ENCODE measurements at places on chromosomes 2 and 18. TPM values are rescaled to one million over a fixed set of nuclear protein-coding genes. Genes with fewer than 3 reads are reported as not detected.

DNA sequence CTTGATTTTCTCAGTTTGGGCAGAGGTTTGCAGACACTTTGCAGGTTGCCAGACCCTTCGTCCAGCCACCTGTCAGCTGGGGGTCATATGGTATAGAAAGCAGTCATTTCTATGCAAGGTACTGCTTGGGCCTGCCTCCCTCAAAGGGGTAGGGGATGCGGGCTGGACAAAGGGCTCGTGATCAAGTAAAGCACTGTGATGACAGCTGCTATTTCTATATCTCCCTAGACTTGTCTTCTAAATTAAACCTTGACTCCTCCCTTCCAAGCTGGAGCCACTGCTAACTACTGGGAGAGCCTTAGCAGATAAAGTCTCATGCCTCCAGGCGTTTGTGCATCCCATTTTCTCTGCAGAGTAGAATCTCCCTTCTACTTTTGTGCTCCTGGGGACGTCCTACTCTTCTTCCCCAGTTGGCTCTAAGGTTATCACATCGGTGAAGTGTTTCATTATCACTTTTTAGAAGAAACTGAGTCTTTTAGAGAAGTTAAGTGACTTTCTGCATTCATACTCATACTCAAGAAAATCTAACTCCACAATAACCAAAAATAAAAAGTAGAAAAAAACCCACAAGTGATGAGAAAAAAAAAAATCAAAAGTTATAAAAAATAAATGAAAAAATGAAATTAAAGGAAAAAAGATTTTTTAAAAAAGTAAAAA lies 710 bp upstream of the XRCC5 start:
- H3K4me1 ChIP-seq, result peaks cover 36% of the 10 kb centered on the region
- peaks cover 23% of the 10 kb centered on the region for H3K36me3 ChIP-seq
- no peak for DNase-seq
- peak overlapping the region; percentile 92 for H3K4me3 ChIP-seq

GRCh38 chr18:4405965-4406364 lies 49.1 kb downstream of the DLGAP1 start:
- H3K4me3 ChIP-seq, result no peak overlapping the region
- no peak for DNase-seq
- H3K36me3 ChIP-seq, result no peaks in the 10 kb centered on the region
- no peaks in the 10 kb centered on the region for H3K27me3 ChIP-seq
- H3K4me1 ChIP-seq, result no peaks in the 10 kb centered on the region

DNA sequence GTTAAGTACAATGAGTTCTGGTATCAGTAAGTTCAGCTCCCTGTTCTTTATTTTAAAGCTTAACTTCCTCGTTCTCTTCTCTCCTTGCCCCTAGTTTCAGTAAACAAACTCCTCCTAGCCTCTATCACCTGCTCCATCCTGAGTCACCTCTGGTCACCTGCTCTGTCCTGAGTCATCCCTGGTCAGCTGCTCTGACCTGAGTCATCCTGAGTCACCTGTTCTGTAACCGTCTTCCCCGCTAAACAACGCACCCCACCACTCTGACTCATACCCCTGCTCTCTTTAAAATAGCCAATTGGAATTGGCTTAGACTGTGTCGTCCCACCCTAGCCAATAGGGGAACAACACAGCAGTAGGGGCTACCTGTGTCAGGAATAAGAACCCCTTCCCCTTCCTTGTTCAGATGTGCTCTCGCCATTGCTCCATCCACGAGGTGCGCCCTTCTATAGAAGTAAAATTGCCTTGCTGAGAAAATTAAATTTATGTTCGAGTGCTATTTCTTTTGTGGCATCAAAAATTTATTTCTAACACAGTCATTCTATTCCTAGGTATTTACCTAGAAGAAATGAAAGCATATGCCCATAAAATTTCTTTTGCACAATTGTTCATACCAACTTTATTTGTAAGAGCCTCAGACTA lies 24.9 kb upstream of the RMND5A start:
- DNase-seq, result no peak
- H3K36me3 ChIP-seq, result no peaks in the 10 kb centered on the region
- H3K27me3 ChIP-seq, result no peaks in the 10 kb centered on the region

GRCh38 chr2:176187200-176187898 lies 1.1 kb upstream of the HOXD1 start:
- H3K4me3 ChIP-seq, result peak overlapping the region; percentile 62
- DNase-seq, result no peak
- no peaks in the 10 kb centered on the region for H3K36me3 ChIP-seq
- peaks cover 82% of the 10 kb centered on the region for H3K27me3 ChIP-seq

GRCh38 chr2:38390947-38391346 lies 13.9 kb upstream of the ATL2 start:
- no peaks in the 10 kb centered on the region for H3K36me3 ChIP-seq
- no peak overlapping the region for H3K27ac ChIP-seq
- H3K27me3 ChIP-seq, result no peaks in the 10 kb centered on the region
- H3K4me1 ChIP-seq, result peaks cover 15% of the 10 kb centered on the region
- H3K4me3 ChIP-seq, result no peak overlapping the region
- no peak for DNase-seq

DNA sequence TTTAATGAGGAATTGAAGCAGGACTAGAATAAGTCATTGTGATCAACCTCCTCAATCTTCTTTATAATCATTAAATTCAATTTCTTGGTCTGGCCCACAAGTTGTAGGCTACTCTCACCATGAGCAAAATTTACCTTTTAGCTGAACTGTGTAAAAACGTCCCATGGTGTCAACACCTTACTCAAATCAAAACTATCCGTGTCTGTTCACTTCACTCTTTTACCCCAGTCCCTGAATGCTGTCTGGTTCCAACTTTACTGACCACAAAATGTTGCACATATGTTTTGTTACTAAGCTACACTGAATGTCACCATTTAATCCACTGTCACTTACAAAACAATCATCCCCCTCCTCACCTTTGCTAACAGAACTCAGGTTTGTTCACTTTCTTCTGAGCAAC lies 951.6 kb upstream of the SLC39A10 start:
- no peak overlapping the region for H3K4me3 ChIP-seq
- H3K36me3 ChIP-seq, result no peaks in the 10 kb centered on the region
- H3K27ac ChIP-seq, result no peak overlapping the region
- H3K4me1 ChIP-seq, result no peaks in the 10 kb centered on the region

DNA sequence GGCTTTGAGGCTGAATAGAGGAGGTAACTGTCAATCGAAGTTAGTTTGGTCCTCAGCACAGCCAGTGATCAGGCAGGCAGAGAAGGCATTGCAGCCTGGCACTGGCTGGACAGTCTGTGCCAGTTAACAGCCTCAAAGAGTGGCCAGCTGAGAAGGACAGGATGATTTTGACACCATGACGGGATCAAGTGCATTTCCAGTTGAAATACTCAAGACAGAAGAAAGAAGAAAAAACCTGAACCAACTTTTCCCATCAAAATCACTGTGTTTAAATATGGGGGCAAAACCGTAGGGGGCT lies 96.7 kb upstream of the ZCCHC2 start:
- no peaks in the 10 kb centered on the region for H3K27me3 ChIP-seq
- no peaks in the 10 kb centered on the region for H3K36me3 ChIP-seq
- DNase-seq, result no peak
- peaks cover 13% of the 10 kb centered on the region for H3K4me1 ChIP-seq
- H3K4me3 ChIP-seq, result no peak overlapping the region

DNA sequence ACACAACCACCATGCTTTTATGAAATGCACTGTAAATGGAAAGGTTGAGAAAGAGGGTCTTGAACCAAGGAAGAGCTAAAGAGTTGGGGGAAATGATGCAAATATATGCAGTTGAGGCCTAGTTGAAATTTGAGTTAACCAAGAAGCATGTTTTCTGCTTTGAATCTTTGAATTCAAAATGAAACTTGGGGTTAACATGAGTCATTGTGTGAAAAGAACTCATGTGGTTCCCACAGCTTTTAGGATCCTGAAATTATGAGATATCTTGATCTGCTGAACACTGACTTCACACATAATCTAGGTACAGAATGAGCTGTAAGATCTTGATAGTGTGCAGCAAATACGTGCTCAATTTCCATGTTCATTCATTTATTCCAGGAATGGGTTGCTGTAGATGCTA lies 422.9 kb upstream of the TRIB2 start:
- no peak for DNase-seq
- H3K36me3 ChIP-seq, result no peaks in the 10 kb centered on the region
- no peak overlapping the region for H3K4me3 ChIP-seq
- no peaks in the 10 kb centered on the region for H3K27me3 ChIP-seq

DNA sequence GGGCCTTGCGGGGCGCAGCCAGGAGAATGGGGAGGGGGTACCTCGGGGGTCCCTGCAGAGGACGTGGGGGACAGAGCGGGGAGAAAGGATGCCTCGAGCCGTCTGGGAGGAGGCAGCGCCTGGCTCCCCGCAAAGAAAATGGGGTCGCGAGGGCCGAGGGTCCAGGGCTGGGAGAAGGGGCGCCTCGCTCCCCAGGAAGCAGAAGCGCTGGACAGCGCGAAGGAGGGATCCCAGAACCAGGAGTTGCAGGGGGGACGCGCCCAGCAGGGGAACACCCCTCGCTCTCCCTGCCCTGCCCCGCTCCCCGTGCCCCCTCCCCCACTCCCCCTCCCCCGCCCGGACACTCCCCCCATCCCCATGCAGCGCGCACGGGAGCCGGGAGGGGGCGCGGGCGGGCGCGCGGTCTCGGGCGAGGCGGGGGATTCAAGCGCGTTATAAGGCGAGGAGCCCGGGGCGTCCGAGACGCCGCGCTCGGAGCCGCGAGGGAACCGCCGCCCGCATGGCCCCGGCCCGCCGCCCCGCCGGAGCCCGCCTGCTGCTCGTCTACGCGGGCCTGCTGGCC lies at the start of gene ERFE:
Gene ERFE (plus strand): TSS at position 462 of the 562 bp plus-strand sequence. CDS start 38 bp downstream, at position 500.
- no peak for DNase-seq
- H3K27me3 ChIP-seq, result peaks cover 41% of the 10 kb centered on the region
- H3K36me3 ChIP-seq, result no peaks in the 10 kb centered on the region
- no peak within 1 kb of the TSS for H3K27ac ChIP-seq
- peaks cover 15% of the 10 kb centered on the region for H3K4me1 ChIP-seq

- DNase-seq, result no peak
- no peaks in the 10 kb centered on the region for H3K36me3 ChIP-seq
- peaks cover 15% of the 10 kb centered on the region for H3K27me3 ChIP-seq
- H3K4me3 ChIP-seq, result no peak overlapping the region
Measured at GRCh38 chr2:71256421-71256820, 29.5 kb upstream of the PAIP2B start.

DNA sequence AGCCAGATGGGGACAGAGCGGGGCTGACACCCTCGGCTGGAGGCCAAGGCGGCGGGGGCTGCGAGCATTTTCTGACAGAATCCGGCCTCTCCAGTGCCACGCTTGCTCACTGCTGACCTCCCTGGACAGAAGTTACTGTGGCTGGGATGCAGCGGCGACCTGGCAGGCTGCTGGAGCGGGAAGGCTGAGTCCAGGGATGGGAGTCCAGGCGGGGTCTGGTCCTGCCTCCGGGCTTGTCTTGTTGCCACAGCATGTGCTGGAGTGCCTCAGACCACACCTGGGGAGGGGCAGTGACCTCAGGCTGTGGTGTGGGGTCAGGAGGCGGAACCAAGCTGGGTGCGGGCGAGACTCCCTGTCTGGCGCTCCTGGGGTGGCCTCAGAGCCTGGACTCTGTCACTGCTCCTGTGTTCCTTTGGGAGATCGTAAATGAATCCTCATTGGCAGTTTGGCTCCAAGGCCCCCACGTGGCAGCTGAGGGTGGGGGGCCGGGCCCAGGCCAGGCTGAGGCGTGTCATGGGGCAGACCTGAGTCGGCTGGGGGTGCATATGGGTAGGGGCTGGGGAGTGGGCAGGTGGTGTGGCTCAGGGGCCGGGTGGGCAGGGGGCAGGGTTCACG lies 5.5 kb downstream of the BOK start:
- no peak overlapping the region for H3K27ac ChIP-seq
- peaks cover 4% of the 10 kb centered on the region for H3K36me3 ChIP-seq
- peaks cover 4% of the 10 kb centered on the region for H3K27me3 ChIP-seq
- H3K4me3 ChIP-seq, result no peak overlapping the region

- no peak overlapping the region for H3K27ac ChIP-seq
- DNase-seq, result no peak
- no peaks in the 10 kb centered on the region for H3K36me3 ChIP-seq
Measured at GRCh38 chr18:8800445-8800844, 95.1 kb downstream of the MTCL1 start.

DNA sequence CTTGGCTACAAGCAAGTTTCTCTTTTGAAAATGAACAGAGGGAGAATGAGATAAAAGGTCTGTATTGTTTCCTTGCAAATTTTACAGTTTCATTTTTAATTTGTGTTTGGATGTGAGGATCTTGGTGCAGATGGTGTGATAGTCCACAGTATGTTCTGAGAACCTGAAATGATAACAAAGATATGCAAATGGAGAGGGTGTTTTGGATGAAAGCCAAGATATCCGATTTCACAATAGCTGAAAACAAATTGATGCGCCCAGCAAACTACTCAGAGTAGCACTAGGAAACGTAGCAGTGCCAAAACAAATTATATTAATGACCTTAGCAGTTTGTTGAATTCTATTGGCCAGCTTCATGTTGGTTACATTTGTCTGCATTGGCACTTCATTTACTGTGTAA lies 683.5 kb downstream of the TMEM182 start:
- H3K36me3 ChIP-seq, result no peaks in the 10 kb centered on the region
- no peak for DNase-seq
- no peak overlapping the region for H3K27ac ChIP-seq
- no peak overlapping the region for H3K4me3 ChIP-seq

DNA sequence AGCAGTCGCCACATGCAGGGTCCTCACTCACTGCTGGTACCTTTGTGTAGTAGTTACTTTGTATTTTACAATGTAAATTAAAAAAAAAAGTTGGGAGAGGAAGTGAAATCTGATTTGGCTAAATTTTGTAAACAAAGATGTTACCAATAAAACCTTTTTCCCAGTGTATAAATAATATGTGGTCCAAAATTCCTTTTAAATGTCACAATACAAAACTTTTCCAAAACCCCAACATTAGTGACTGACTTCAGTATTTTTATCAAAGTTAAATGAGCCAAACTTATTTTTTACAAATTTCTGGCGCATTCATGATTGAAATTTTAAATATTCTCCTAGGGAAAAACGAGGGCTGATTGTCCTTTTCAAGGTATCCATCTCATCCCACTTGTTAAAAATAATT lies 239.9 kb downstream of the AGAP1 start:
- H3K36me3 ChIP-seq, result no peaks in the 10 kb centered on the region
- peak overlapping the region; percentile 67 for H3K27ac ChIP-seq
- DNase-seq, result no peak
- H3K4me1 ChIP-seq, result peaks cover 3% of the 10 kb centered on the region

- no peak overlapping the region for H3K27ac ChIP-seq
- H3K27me3 ChIP-seq, result no peaks in the 10 kb centered on the region
- DNase-seq, result no peak
- no peaks in the 10 kb centered on the region for H3K4me1 ChIP-seq
- no peak overlapping the region for H3K4me3 ChIP-seq
Measured at GRCh38 chr2:159933727-159934049, 128.7 kb downstream of the PLA2R1 start.

The LRP1B gene
- total RNA-seq, result 0.11 TPM

The PDE11A gene
- total RNA-seq, result 1.0 TPM

The PARD3B gene
- 18.9 TPM for total RNA-seq

The UBE2F gene
- total RNA-seq, result 32.3 TPM

The TUBA3E gene
- not detected for total RNA-seq

The UNC80 gene
- total RNA-seq, result 0.80 TPM

The FAM98A gene
- 59.9 TPM for total RNA-seq

The PSMA8 gene
- not detected for total RNA-seq

The PAIP2B gene
- 30.0 TPM for total RNA-seq

The CD8B2 gene
- not detected for total RNA-seq

The SERPINB5 gene
- 279 TPM for total RNA-seq

Data from suprapubic skin (tissue), 4 donors.